Right renal cortex interstitium (tissue), 3 donors: ENCODE measurements at places on chromosomes 16 and 17. TPM values are rescaled to one million over a fixed set of nuclear protein-coding genes. Genes with fewer than 3 reads are reported as not detected.

Gene CD79B
- 2.8 TPM for polyA plus RNA-seq

DNA sequence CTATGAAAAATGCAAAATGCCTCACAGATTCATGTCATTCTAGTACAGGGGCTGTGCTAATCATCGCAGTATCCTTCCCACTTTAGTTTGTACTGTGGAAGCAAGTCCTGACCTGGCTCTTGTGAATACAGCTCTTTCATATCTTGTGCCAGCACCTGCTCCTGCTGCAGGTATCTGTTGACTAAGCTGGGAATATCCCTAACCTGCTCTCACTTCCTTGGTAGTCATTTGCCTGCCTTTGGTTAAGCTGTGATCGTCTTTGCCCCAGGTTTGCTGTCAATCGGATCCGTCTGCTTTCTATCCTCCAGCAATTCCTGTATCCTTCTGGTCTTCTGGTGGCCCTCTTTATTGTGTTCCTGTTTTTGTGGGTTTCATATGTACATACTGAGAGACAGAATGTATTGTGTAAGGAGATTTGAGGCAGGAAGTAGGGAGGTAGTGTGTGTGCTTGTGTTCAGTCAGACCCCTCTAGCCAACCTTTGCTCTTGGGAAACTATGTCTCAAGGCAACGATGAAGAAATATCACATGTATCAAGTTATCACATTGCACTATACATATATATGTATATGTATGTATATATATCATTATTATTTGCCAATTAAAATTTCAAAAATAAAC, 7.7 kb upstream of the GINS3 start:
- no peak for DNase-seq

DNA sequence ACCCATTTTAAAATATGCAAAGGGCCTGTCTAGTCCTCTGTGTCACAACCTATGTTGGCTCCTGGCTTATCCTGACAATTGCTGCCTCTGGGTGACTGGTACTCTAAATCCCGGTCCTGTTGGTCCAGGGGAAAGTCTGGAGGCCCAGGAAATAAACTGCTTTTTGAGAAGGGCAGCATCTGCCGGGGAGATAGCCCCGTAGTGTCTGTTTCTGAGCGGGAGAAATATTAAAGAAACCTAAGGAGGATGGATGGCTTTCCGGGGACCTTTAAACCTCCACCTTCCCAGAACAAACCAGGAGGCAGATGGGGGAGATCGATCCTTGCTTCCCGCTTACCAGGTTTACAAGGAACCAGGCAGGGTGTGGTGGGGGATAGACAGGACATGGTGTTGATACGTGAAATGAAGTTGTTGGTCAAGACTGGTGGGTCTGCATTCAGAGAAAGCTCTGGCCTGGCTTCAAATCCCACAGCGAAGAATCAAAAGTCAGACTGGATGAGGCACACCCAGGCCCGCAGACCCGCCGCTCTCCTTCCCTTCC, 3.8 kb downstream of the HOXB2 start:
- DNase-seq, result no peak

DNA sequence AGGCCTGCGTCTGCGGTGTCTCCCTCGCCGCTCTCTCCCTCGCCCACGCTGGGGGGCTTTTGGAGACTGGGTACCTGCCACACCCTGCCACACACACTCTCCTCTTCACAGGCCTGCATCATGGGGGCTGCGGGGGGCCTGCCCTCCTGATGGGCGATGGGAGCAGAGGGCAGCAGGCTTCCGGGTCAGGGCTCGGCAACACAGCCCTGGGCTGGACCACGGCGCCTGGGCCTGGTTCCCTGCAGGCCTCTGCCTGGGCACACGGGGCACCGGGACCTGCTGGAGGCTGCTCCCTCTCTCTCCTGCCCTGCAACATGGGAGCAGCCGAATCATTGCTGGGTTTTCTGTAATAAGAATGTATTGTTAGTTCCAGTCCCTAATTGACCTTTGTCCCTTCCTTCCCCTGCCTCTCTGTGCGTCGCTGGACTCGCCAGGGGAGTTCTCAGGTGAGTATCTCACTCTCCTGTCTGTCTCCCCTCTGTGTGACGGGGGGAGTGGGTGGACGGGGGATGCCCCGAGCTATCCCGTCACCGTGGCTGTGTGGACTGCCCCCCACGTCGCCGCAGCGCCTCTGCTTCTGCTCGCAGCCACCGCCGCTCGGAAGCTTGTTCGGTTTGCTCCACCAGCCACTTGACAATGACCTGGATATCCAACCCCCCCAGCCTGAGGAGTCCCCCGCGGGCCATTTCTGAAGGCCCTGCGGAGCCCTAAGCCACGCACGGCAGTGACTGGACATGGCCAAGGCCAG, 13.5 kb downstream of the NME3 start:
- DNase-seq, result no peak

GRCh38 chr17:66746736-66747135, 88.2 kb upstream of the CACNG5 start:
- DNase-seq, result no peak

Gene KRTAP9-8
- polyA plus RNA-seq, result not detected

GRCh38 chr16:57478396-57479204, 7.7 kb downstream of the DOK4 start:
- no peak for DNase-seq

DNA sequence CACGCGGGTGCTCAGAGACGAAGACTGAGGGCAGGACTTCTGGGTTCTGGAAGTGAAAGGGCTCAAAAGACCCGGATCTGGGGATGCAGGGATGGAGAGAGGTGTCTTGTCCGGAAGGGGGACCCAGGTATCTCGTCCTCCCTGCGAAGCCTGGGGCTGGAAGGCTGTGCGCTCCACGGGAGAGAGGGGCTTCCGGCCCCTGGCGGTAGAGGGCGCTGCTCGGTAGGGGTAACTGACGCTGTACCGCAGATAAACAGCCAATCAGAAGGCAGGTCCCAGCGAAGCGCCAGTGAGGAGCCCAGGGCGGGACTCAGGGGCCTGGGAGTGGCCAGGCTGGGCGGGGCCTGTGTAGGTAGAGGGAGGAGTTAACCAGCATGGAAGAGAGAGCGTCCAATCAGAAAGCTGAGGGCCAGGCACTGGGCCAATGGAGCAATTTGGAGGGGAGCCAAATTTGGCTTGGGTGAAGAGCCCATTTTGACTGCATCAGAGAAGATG, 804 bp downstream of the TGFB1I1 start:
- no peak for DNase-seq

Gene DBNDD1
- 8.9 TPM for polyA plus RNA-seq

DNA sequence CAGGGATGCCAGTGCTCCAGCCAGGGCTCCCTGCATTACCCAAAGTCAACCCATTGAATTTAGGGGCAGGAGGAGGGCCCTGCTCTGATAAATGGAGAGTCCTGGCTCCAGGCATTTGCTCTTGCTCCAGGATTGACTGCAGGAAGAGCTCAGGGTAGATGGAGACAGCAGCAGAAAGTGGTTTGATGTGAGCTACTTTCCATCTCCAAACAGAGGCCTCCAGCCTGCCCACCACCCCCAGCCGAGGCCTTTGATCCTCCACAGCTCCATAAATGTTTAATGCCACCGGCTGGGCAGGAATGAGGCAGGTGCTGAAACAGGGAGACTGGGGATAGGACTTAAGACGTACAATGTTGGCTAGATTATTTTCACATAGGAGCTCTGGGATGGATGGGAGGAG, 4.3 kb upstream of the SEZ6 start:
- no peak for DNase-seq

DNA sequence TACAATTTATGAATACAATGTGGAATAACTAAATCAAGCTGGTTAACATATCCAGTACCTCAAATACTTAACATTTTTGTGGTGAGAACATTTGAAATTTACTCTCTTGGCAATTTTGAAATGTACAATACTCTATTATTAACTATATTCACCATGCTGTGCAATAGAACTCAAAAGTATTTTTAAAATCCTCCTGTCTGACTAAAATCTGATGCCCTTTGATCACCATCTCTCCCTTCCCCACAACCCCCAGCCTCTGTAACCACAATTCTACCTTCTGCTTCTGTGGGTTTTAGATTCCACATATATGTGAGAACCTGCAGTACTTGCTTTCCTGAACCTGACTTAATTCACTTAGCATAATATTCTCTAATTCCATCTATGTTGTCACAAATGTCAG, 71.6 kb upstream of the ALOX12 start:
- DNase-seq, result no peak

GRCh38 chr16:53744449-53744848, 40.5 kb downstream of the FTO start:
- DNase-seq, result no peak

GRCh38 chr17:63486317-63487013, 9.6 kb downstream of the ACE start:
- no peak for DNase-seq

- no peak for DNase-seq
Measured at GRCh38 chr16:85197611-85198566, 85.6 kb upstream of the CIBAR2 start.

GRCh38 chr17:19284005-19284959, 47.1 kb downstream of the EPN2 start:
- no peak for DNase-seq

DNA sequence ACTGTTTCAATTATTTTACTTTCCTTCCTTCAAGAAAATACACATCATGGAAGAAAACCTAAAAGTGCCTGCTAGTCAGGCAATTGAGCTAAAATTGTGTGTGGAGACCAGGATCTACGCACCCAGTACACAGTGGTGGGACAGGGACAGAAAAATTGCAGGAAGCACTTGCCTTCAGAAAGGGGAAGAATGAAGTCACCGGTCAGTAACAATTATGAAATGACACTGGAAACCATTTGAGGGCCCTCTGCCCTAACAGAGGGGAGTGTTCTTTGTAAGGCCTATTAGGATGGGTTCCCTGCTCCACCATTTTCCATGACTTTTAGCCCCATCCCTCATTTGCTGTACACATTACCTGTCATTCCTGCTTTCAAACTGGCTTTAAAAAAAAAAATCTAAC, 4.5 kb upstream of the PHAF1 start:
- DNase-seq, result no peak

Gene FOXC2
- 38.5 TPM for polyA plus RNA-seq

DNA sequence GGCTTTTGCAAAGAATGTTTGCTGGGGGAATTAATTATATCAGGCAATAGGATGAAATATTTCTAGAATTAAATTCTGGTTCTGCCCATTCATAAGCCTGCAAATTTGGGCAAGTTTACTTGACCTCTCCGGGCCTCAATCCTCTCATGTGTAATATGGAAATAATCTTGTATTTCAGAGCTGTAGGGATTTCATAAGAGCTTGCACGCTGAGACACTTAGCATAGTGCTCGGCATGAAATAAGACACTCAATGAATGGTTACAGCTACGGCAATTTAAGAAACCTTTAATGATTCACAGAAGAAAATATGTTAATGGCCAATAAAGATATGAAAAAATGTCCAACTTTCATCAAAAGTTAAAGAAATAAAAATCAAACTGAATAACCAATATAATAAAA, 40.6 kb upstream of the PITPNM3 start:
- no peak for DNase-seq

DNA sequence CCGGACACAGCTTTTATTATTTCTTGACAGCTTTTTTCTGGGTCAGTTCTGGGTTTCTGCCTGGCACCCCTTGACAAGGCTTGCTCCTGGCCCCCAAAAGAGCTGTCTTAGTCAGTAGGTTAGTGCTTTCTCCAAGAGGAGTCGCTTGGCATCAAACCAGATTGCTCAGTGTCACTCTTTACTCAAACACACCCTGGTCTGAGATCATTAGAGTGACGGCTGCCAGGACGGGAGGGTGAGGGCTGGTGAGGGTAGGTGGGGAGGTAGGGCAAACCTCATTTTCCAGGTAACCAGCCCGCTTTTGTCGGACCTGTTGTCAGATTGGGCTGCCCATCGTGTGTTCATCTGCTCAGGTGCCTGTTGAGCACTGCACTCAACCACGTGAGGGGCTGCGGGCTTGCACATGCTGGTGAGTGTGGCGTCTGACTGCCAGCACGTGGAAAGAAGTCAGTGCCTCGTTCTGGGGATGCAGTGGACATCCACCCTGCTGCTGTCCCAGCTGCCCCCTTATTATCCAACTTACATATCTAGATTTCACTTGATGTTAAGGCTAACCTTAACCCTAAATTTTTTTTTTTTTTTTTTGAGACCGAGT, 12.4 kb downstream of the TMEM94 start:
- DNase-seq, result no peak

DNA sequence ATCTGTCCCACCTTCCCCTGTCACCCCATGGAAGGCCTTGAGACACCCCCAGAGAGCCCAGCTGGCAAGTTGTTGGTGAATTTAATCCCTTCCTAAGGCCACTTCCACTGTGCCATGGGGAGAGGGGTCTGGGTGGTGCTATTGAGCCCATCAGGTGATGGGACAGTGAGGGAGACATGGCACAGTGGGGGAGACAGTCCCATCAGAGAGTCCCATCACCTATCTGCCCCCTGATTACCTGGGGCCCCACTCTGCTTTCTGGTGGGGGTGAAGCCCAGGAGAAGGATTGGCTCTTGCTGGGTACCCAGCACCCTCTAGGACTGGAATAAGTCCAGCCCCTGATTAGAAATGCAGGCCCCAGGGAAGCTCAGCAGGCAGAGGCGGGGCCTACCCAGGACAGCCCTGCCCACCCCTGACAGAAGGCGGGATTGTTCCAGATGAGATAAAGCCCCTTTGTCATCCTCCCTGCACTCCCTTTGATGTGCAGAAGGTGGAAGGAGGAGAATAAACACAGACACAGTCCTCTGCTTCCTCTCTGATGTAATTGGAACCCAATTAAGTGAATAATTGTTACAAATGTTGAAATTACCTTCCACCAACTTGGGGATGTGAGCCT, 18.9 kb downstream of the TMEM132E start:
- no peak for DNase-seq

Gene MPO
- 3.6 TPM for polyA plus RNA-seq

DNA sequence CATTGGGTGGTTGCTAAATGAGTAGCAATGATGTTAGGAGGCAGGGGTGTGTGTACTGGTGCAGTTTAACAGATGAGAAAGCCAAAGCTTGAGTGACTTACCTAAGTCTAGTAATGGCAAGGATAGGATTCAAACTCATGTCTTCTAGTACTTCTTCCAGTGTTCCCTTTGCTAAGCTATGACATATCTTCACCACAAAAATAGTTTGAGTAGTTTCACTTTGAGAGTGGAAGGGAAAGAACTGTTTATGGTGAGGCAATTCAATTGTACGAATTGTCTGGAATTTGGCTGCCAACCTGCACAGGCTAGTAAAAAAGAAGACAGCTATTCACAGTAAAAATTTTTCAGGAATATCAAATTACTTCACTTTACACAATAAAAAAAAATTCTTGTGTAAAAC, 138.0 kb downstream of the NLK start:
- DNase-seq, result no peak

DNA sequence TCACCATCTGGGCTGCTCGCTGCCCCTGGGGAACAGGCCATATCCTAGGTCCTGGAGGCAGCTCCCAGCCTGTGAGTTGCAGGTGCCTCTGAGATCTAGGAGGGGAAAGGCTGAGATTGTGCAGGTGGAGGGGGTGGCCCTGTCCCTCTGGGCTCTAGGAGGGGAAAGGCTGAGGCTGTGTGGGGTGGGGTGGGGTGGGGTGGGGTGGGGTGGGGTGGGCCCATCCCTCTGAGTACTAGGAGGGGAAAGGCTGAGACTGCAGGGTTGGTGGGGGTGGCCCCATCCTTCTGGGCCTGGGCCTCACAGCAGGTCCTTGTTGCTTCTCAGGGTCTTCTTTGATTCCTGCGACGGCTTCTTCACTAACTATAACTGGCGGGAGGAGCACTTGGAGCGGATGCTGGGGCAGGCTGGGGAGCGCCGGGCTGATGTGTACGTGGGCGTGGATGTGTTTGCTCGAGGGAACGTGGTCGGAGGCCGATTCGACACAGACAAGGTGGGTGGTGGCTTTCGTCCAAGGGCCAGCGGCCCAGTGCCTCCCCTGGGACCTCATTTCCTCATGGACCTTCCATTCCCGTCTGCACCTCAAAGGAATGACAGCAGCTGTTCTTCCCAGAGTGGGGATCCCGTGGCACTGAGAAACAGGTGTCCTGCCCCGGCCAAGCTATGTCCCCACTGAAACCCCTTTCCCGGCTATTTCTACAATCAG, 7.1 kb downstream of the ENGASE start:
- no peak for DNase-seq

- DNase-seq, result no peak
Measured at GRCh38 chr16:68770671-68771070, 33.6 kb downstream of the CDH1 start.
